ENCODE measurements at places on chromosomes 5 and 9.
A peak's percentile ranks its signal among the peaks of the same experiment; 100 is the strongest.

GRCh38 chr5:123303802-123304201 lies 119.4 kb downstream of the CEP120 start:
- no peak for DNase-seq

GRCh38 chr9:87441251-87441650 lies 56.4 kb upstream of the DAPK1 start:
- DNase-seq = no peak

GRCh38 chr5:133249593-133249992 lies 197.8 kb downstream of the HSPA4 start:
- DNase-seq = no peak

DNA sequence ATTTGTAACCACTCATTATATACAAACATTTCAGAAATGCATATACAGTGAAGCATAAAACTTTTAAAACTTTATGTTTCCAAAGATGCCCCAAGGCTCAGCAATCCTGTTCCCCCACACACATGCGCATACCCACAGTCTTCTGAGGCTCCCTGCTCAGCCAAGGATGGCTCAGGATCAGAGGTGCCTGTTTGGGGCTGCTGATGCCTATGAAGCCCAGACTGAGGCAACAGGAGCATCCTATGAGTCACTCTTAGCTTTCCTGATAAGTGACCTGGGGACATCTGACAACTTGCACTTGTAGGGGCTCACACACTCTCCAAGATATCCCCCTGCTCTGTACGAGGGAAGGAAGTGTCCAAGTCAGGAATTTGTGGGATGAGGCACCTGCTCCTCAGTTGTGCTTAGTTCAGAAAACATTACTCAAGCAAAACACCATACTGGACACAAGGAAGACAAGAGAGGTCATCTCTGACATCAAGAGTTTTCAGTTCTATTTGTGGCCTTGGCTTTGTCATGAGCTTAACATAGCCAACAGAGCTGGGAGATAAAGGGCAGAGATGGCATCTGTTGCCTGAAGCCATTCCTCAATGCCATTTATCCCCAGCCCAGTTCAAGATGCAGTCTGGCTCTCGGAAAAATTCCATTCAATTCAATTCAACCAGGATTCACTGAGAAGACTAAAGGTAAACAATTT lies 62.3 kb downstream of the NIPSNAP3B start:
- no peak for DNase-seq

GRCh38 chr5:42930934-42931333 lies 109.2 kb downstream of the ANXA2R start:
- DNase-seq = no peak

DNA sequence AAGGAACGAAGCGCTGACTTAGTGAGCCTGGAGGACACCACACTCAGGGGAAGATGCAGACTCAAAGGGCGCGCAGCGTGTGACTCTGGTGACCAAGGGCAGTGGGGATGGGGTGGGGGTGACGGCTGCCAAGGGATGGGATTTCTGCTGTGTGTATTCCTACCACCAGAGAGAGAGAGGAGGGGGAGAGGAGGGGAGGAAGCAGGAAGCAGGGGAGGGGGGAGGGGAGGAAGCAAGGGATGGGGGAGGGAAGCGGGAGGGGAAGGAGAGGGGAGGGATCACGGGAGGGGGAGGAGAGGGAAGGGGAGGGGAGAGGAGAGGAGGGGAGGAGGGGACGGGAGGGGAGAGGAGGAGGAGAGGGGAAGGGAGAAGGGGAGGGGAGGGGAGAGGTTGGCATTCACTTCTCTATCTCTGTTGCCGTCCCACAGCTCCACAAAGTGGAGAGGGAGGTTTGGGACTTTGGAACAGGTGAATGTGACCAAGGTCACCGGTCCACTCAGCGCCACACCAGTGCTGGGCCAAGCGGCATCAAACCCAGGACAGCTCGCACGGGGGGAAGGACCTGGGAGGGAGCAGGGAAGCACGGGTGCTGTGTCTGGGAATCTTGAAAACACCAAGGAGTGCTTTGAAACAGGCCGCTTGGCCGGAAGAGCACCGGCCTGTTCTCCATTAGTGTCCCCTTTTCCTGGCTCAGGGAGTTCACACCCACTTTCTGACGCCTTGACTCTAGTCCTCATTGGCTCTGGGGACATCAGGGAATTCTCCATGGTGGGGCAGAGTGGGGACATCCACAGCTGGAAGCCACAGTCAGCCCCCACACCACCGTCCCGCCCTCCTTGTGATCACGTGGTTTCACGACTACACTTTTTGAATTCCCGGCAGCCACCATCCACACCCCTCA lies 77.4 kb downstream of the VAV2 start:
- DNase-seq = no peak

- DNase-seq = no peak
Observed at GRCh38 chr5:62650197-62650596, 71.6 kb downstream of the LRRC70 start.

DNA sequence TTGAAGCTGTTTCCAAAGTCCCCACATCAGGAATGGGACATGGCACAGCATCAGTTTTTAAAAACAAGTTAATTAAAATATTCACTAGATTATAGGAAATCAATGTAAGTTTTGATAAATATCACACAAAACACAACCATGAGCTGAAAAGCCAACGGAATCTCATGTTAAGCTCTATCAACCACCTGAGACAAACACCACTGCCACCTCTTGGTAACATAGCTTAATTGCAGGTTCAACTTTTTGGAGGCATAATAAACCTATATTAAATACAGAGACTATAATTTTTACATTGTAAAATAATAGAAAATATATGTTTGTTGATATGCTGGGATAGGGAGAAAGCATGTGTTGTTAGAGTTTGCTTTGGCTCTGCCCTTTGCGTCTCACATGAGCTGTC lies 126.1 kb downstream of the SV2C start:
- DNase-seq = no peak

GRCh38 chr5:132772291-132773070 lies 4.6 kb downstream of the SEPTIN8 start:
- no peak for DNase-seq

GRCh38 chr5:171661143-171661542 lies 124.5 kb upstream of the SMIM23 start:
- no peak for DNase-seq

- DNase-seq = no peak
Observed at GRCh38 chr5:39526914-39527477, 102.2 kb upstream of the DAB2 start.

- DNase-seq = no peak
Observed at GRCh38 chr9:110583237-110583636, 3.7 kb upstream of the SVEP1 start.

GRCh38 chr9:36980148-36980974 lies 53.7 kb downstream of the PAX5 start:
- DNase-seq = no peak

GRCh38 chr5:131953969-131954368 lies 8.5 kb upstream of the MEIKIN start:
- DNase-seq = no peak

DNA sequence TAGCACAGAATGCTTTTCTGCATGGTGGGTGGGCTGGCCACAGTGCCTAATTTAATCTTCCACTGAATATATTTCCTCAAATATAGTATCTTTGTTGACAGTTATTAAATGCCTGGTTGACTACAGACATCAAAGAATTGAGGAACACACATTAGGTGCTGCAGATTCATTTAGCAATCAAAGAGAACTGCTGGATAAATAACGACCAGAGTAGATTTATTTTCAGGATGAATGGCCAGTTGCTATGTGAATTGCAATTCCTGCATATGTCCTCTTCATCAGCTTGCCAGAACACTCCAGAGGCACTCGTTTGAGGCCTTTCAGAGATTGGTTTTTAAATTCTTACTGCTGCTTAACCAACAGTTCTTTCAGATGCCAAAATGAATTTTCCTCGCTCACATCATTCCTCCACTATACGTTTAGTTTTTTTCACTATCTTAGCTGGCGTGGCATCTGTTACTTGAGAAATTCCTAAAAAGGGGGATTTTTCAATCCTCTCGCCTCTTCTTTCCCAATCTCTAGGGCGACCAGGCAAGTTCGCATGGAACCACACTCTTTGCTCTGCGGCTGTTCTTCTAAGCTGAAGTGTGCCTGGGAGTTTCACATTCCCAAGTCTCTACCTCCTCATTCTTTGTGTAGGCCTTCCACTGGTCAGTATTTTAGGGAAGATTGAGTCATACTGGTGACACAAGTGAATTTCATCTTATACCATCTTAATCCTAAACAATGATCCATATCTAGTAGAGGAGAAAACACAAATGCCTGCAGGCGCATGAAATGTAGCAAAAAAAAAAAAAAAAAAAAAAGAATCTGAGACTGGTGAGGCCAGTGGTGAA lies 237.1 kb upstream of the NMUR2 start:
- no peak for DNase-seq

DNA sequence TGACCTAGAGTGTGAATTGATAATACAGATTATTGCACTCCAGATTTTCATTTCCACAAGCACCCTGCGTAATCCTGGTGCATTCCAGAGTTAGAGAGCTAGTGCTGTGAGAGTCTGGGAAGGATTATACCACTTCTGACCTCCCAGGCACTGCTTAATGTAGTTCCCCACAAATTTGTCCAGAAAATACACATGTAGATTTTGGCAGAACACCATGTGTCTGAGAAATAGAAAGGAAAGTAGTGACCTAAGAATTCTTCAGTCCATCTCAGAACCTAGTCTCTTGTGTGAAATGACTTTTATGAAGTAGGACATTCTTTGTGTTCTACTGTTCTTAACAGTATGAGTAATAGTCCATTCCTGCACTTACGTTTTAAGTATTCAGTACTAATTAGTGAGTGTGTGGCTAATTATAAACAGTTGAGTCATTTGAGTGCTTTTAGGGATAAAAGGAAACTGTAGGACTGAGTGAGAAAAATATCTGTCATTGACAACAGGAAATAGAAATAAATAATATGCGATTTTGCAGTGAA lies 27.8 kb upstream of the PTPDC1 start:
- no peak for DNase-seq

- DNase-seq = peak; percentile 21
Observed at GRCh38 chr5:67537439-67538148, 341.0 kb upstream of the CD180 start.

DNA sequence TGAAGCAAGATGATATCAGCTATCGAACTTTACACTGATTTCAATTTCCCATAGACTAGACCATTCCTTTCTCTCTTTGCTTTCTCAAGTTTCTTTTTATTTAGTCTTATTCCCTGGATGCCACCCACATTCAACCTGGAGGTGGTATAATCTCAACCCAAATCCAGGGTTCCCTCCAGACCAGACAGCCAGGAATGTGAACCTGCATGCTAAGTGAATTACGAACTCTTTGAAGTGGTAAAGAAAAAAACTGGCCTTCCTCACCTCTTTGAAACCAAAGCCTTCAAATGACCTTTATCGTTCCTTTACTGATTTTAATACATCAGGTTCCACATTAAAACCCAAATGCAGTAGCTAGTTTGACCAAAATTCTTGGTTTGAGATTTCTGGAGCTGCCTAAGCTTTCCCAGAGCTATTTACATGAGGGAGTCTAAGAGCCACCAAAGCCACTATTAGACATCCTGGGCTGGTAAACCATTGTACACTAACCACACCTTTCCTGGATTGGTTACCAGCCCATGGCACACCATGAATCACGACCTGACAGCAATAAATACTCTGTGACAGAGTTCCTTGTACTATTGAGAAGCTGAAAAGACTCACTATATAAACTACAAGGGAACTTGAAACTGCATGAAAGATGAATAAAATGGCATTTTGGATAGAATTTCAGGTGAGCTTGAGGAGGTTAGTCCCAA lies 323.7 kb downstream of the ADAMTS6 start:
- DNase-seq = no peak

DNA sequence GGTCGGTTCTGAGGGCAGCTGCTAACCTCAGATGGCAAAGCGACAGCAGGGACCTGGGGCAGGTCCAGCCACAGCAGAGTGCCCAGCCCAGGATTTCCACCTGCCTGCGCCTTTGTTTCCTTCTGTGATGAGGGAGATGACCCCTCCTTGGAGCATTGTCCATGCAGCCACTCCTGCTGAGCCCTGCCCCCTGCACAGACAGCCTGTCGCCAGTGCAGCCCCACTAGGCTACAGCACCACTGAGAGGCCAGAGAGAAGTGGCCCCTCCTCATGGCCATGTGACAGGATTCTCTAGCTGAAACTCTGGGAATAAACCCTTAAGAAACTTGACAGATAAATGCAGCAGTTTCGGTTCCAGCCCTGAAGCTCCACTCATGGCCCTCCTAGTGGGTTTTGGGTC lies 10.5 kb upstream of the MRNIP start:
- DNase-seq = no peak

DNA sequence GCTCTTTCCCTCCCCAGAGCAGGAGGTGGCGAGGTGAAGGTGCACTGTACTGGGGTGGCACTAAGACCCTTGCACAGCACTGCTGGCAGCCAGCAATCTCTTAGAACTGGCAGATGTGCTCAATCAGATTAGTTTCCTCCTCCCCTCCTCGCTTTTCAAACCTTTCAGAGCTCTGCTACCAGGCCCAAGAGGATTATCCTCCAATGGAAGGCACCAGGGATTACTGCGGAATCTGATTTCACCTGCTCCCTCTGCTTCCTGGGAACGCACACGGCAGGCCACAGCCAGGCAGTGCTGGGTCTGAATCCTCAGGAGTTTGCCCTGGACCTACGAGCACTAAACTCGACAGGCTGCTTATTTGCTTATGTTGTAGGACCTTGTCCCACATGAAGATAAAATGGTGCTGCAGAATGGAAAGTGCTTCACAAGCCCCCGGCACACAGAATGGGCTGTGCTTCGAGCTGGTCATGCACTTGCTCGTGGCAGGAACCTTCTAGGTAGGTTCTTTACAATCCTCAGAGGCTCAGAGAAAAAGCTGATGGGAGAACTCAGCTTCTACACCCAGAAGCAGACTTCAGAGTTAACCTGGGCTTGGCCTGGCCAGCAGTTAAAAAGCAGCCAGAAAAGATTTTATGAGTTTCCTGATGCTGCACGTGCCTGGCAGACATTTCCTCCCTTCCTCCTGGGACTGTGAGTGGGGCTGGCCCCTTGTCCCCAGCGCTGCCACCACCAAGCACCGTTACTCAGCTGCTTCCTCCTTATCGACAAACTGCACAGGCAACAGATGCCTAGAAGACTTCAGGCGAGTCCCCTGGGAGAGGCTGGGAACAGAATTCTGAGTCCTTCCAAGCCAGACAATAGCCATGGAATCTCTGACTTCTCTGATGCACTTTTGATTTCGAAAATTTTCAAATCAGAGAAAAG lies 33.1 kb downstream of the FABP6 start:
- no peak for DNase-seq

DNA sequence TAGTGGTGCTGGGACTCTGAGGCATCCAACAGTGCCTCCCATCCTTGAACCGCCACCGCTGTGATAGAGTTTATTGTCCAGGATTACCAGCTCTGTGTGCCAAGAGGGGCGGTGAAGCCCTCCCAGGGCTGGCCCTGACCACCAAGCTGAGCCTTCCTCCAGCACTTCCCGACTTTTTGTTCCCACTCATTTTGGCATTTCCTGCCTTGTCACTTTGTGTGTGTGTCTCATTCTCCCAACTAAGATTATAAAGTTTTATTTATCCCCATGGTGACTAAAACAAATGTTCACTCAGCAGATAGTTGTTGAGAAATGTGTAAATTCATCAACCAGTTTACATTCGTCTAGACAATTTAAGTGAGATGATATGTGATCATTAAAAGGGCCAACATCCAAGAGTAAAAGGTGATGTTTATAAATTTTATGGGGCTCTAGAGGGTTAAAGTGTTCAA lies 2.5 kb downstream of the F2R start:
- DNase-seq = no peak

GRCh38 chr9:131712151-131712716 lies 27.6 kb downstream of the RAPGEF1 start:
- DNase-seq = no peak

GRCh38 chr9:109913461-109913810 lies 133.4 kb downstream of the PALM2AKAP2 start:
- DNase-seq = no peak

All from CD4-positive, alpha-beta T cell treated with Interleukin-4 for 4 hours (primary cell).